NCI-H1930 (cell line): ENCODE measurements at places on chromosomes 5 and 9.

- no peak for DNase-seq
These were observed 10.5 kb downstream of the SLC2A8 start for GRCh38 chr9:127407492-127407843.

- peak; percentile 82 for DNase-seq
These were observed 19.5 kb upstream of the GOLPH3 start for GRCh38 chr5:32193591-32193990.

GRCh38 chr9:136117291-136117915, 1.3 kb downstream of the TMEM250 start:
- no peak for DNase-seq

- DNase-seq, result no peak
These were observed 5.7 kb upstream of the GAPVD1 start for GRCh38 chr9:125255781-125256391.

DNA sequence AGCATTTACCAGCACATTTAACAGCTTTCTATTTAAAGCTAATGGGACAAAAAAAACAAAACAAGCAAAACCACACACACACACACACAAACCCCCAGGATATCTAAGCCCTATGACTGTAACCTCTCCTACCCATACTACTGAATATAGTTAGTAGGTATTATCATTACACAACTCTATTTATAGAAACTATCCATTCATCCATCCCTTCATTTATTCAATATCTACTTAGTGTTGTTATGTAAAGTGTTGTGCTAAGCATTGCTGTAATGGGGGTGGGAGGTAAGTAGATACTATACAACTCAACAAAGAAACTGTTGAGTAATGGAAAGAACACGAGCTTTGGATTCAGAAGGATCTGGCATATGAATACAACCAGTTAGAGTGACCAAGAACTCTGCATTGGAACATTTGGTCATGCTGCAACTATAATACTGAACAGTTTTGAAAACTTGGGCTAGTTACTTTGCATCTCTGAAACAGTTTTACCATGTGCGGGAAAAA, 82.3 kb upstream of the ZNF608 start:
- DNase-seq, result no peak

DNA sequence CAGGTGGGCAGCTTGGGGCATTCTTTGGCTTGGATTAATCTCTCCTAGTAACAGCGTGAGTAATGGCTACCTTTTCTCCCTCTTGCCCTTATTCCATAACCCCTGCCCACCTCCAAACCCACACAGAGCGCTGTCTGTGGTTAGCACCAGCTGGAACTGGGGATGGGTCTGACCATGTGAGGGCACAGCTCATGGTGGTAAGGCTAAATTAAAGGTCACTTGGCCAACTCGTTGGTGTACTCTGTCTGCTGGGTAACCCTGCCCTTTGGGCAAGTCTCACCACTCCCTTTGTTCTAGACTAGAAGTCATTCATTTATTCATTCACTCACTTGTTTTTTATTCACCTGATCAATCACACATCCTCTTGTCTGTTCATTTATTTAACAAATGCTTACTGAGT, 27.8 kb downstream of the PPARGC1B start:
- DNase-seq, result no peak

GRCh38 chr9:116319480-116319879, 165.9 kb downstream of the PAPPA start:
- DNase-seq, result no peak

GRCh38 chr9:89037346-89037745, 46.1 kb downstream of the S1PR3 start:
- no peak for DNase-seq

GRCh38 chr9:78778861-78779374, 482.0 kb downstream of the PSAT1 start:
- no peak for DNase-seq

- no peak for DNase-seq
These were observed 740.7 kb downstream of the CETN3 start for GRCh38 chr5:89668821-89669220.

DNA sequence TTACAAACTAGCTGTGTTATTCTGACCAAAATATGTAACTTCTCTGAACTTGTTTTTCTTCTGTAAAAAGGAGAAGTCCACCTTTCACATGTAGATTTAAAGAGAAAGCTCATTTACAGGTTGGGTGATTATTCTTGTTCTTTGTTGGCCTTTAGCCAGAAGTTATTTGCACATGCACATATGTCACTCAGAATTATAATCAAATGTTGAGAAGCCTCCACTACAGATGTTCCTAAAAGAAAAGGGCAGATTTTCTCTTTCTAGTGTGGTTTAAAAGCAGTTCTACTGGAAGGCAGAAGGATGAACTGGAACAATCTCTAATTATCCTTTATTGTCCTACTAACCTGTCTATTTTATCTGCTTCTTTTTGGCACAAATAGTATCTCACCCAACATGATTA, 209.8 kb upstream of the ELAVL2 start:
- no peak for DNase-seq

GRCh38 chr9:105341434-105342146, 97.1 kb downstream of the SLC44A1 start:
- no peak for DNase-seq

DNA sequence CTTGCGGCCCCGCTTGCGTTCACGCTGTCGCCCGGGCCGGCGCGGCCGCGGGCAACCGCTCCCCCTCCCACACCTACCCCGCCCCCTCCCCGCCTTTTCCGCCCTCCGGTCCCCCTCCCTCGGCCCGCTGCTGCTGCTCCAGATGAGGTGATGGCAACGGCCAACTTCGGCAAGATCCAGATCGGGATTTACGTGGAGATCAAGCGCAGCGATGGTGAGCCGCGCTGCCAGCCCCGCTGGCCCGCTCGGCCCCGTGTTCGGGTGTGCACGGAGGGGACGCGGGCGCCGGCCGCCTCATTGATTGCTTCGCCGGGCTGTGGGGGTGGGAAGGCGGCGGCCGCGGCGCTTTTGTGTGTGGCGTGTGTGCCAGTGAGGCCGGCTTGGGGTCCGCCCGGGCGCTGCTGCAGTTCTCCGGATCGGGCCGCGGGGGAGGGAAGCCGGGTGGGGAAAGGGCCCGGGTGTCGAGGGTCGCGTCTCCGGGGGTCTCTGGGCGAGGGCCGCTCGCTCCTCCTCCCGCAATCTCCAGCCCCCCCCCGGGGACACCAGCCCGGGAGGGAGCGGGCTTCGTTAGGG, 403 bp downstream of the KIF2A start:
- DNase-seq, result no peak

GRCh38 chr5:167851416-167851815, 440.0 kb upstream of the WWC1 start:
- DNase-seq, result no peak

GRCh38 chr5:109601736-109602135, 88.0 kb upstream of the MAN2A1 start:
- no peak for DNase-seq

- no peak for DNase-seq
These were observed 59.0 kb downstream of the DRD1 start for GRCh38 chr5:175384724-175385552.

- no peak for DNase-seq
These were observed 584.0 kb downstream of the CHSY3 start for GRCh38 chr5:130488252-130488651.

GRCh38 chr9:136297766-136298735, 5.8 kb downstream of the CCDC187 start:
- no peak for DNase-seq

DNA sequence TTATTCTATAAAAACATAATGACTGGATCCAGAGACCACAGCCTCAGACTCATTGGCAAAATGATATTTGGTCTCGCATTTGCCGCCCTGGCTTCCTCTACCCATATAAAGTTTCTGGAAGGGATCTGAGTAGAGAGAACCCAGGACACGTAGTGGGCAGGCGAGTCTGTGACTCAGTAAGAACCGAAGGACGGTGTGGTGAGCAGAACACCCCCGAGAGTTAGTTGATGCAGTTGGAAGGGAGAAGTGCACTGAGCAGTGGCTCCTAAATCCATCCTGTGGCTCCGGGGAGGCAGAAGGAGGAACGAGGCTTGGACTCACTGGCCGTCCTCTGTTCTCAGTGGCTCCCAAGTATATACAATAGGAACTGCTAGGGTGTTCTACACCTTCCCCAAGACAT, 11.5 kb downstream of the SPRY4 start:
- no peak for DNase-seq

DNA sequence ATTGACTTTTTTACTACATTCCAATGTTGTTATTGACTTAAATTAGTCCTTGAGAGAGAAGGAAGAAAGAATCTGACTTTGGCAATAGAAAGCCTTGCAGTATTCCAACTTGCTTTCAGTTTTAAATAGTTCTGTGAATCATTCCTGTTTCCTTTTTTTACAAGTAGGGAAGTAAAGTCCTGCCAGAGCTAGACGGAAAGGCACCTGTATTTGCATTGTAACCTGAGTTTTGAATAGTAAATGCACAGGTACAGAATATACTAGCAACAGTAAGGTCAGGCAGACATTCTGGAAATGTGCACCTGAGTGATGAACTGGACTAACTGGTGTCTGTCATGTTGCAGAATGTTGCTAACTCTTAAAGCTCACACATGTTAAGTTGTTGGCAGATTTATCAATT, 100.9 kb downstream of the PRKACG start:
- DNase-seq, result no peak

GRCh38 chr5:14240359-14240758, 97.2 kb downstream of the TRIO start:
- DNase-seq, result no peak

GRCh38 chr5:135393229-135393628, 5.8 kb downstream of the MACROH2A1 start:
- DNase-seq, result no peak

DNA sequence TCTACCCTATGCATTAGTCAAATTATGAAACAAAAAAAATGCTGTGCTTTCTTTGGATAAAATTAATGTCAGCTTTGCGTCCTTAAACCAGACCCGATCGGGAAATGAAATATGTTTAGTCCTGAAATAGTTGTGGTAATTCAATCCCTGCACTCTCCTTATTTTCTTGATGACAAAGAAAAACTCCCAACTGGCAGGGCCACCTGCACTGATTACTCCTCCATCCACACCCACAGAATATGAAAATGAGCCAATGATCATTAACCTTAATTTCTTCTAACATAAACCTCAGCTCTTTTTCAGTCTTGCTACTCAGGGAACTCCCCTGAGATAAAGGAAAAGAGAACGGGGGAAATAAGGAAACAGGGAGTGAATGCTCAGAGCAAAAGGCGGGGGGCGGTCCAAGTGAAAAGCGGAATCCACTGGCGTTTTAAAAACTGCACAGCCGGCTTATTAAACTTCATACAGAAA, 245.3 kb downstream of the BNC2 start:
- no peak for DNase-seq

- DNase-seq, result no peak
These were observed 324.4 kb upstream of the ARRDC3 start for GRCh38 chr5:91707521-91707841.

DNA sequence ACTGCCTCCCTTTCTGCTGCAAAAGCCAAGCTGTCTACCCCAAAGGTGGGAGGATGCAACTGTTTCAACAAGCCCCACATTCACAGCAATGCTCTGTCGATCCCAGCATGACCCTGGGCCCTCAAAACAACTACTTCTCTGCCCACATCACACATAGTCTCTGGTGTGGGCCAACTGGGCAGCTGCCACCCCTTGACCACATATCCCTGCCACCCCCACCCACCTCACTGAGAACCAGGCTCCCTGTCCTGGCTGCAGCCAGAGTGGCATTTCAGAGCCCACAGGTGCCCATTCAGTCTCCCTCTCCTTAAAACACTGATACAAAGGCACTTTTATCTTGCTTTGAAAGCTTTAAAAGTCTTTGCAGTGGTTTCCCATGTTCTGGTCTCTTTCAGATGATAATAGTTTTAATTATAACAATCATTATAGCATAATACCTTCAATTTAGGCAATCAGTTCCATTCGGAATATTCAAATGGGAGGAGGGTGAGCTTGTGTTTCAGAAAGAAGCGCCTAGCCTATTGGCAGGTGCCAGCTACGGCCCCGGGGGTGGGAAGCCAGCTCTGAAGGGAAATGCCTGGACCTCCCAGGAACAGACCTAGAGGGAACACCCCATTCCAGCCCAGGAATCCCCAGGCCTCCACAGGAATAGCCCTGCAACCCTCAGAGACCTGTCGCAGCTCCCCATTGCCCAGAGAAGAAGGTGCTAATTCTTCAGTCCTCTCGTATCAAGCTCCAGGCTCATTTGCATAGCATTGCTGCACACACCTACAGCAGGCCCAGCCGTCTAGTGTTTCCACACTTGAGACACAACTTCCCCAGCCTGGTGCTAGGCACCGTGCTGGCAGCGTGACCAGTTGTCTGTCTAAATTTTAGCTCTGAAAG, 90.8 kb downstream of the C5orf15 start:
- no peak for DNase-seq

- peak; percentile 53 for DNase-seq
These were observed 46.6 kb upstream of the IPPK start for GRCh38 chr9:92716557-92716956.

DNA sequence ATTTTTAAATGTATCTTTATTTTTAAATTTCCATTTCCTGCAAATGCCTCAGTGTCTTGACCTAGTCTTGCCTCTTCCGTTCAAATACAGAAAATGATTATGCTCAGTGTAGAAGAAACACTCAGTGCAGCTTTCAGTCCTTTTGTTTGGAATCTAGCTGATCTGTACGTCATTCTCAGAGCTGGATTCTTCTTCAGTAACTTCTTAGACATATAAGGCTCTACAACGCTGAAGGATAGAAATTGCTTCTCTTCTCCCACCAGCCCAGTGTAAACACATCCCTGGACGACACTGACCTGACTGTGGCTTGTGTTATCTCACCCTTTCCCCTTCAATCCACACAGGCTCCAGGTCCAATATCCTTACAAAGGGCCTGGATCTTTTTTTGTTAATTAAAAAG, 3.2 kb upstream of the ALDH1B1 start:
- no peak for DNase-seq

DNA sequence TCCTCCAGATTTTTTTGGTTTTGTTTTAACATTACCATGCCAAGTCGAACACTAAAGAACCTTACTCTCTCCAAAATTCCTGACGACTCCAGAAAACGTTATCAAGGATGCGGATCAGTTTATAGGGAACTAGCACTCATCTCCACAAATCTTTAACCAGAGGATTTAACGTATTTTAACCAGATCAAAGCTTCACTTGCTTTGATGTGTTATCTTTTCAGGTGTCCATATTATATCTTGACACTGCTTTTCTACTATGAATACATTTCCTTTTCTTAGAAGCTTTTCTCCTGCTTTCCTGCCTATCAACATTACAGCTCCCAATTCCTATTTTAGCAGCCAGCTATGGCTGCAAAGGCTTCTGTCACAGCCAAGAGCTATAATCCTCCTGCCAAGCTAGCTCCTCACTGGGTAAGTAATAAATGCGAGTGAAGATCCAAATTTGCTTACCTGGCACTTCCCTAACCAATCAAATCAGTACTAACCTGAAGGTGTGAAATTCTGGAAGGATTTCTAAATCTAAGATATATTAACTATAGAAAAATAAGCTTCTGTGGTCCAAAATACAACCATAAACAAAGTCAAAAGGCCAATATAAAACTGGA, 60.2 kb downstream of the CDC14B start:
- DNase-seq, result no peak

- DNase-seq, result no peak
These were observed 10.4 kb downstream of the FCN2 start for GRCh38 chr9:134891053-134891452.

DNA sequence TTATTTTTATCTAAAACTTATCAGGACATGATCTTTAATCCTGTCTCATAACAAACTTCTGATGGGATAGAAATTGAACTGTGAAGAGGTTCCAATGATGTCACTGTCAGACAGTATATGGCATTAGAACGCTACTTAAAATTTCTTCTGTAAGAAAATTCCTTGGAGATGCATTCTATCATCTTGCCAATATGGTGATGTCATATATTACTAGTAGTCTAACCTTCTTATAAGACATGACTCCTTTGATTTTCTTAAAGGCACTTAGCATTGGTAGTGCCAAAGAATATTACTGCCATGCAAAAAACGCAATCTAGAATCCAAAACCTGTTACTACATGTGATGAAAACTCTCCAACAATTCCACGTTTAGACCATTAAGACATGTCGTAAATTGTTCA, 131.1 kb downstream of the SLC25A46 start:
- no peak for DNase-seq
